ENCODE measurements at places on chromosomes 1 and 21.

- DNase-seq, result no peak
Measured at GRCh38 chr1:1626207-1627141, 5.5 kb upstream of the MMP23B start.

DNA sequence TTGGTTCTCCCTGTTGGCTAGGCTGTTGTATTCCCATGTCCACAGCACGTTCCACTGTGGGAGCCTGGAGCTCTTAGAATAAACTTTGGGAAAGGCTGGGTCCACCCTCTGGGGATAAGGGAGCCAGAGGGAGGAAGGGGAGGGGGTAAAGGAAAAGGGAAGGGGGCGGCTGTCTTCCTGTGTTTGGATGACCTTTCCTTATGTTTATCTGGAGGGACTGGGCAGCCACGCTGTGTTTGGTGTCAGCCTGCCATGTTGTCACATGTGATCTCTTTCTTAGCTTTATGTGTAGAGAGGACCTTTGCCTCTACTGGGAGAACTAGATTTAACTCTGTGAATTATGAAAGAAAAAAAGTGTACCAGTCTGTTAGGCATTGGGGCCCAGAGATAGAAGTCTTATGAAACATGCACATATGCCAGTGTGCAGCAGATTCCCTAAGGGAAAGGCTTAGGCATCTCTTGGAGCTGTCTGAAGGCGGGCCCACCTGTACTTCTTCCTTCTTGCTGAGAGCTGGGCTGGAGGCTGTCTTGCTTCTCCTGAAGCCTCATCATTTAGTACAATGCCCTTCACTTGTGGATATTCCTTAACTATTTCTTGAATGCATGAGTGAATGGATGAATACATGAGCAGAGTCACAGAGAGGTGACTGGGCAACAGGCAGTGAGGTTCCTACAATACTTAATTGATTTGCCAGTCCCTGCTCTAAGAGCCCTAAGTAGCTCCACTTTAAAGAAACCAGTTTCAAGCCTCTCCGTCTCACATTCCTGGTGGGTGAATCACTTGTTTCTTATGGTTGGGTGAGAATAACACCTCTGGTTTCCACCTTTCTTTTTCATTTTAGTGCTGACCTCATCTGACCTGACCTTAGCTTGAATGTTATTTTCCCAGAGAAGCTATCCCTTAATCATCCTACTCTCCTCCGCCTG is 62.5 kb upstream of the ARHGAP29 start:
- DNase-seq, result no peak

DNA sequence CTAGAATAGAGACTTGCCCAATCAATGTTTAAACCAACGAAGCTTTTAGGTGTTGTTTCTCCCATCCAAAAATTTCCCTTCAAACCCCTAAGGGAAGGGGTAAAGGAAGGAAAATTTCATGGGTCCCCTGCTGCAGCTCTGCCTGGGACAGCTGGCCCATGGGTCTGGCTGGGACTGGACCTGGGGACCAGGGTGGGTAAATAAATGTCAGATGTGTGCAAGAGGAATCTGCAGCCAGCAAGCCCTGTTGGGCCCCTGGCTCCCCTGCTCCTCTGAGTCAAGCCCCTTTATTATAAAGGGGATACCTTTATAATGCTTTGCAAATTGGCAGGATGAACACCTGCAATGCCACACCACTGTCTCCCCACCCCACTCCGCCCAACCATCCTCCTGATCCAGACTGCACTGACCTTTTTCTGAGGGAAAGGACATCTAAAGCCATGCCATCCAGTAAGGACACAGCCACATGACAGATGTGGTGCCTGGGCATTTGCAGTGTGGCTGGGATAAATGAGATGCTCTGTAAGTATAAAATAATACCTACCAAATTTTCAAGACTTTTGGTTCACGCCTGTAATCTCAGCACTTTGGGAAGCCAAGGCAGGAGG is 1.9 kb upstream of the TMEM125 start:
- DNase-seq, result no peak

- no peak for DNase-seq
Measured at GRCh38 chr1:18282851-18283600, 175.4 kb downstream of the IGSF21 start.

DNA sequence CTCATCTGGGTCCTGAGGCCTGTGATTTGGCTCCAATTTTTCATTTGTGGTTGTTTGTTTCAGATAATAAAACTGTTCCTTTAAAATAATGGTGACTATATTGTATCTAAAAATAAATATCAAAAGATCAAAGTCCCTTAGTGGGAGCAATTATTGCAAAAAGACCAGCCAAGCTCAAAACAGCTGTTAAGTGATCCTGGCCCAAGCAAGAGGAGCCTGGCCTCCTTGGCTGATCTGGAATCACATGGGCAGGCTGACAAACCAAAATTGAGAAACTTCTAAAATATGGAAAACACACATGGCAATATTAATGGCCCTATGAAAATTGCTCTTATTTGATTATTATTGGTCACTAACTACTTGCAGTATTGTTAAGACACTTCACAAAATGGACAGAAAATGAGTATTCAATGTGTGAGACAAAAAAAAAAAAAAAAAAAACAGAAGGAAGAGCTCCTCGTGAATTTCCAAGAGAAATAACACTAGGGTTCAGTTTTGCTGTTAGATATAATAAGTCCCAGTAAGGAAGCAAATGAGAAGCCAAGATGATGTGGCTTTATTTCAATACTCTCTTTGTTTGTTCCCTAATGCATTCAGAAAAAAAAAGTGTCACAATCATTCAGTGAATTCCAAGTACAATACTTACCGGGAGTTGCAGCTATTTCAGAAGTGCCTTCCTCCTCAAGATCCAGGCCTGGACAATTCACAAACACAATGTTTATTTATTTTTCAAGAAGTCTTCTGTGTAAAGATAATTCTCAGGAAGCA is 105.1 kb downstream of the SEC16B start:
- DNase-seq, result no peak

GRCh38 chr1:112882271-112882744 is 73.7 kb downstream of the SLC16A1 start:
- DNase-seq, result no peak
